Thoracic aorta endothelial cell (primary cell): ENCODE measurements at places on chromosomes 12 and 14. TPM values are rescaled to one million over a fixed set of nuclear protein-coding genes. Genes with fewer than 3 reads are reported as not detected.

The CLMN gene
- total RNA-seq: 7.4 and 10.0 TPM in 2 replicates

The MMP17 gene
- 3.2 and 4.8 TPM in 2 replicates for total RNA-seq

The MYO1H gene
- total RNA-seq: not detected in 2 replicates

The PLEKHH1 gene
- 0.65 and 1.1 TPM in 2 replicates for total RNA-seq

The PTHLH gene
- 0.93 and 4.1 TPM in 2 replicates for total RNA-seq
